ENCODE measurements at places on chromosomes 5 and 9. TPM values are rescaled to one million over a fixed set of nuclear protein-coding genes. Genes with fewer than 3 reads are reported as not detected.

PCDHA3 gene
- 1.1 TPM for total RNA-seq

PLPP7 gene
- total RNA-seq: 0.20 TPM

FOXE1 gene
- 0.07 TPM for total RNA-seq

TTLL11 gene
- total RNA-seq: 6.6 TPM

LURAP1L gene
- total RNA-seq: 13.3 TPM

SELENOP gene
- total RNA-seq: 11.4 TPM

OR13C3 gene
- total RNA-seq: not detected

RALGDS gene
- 41.2 TPM for total RNA-seq

PFN3 gene
- not detected for total RNA-seq

PCDHA6 gene
- total RNA-seq: 2.7 TPM

PPP6C gene
- 41.1 TPM for total RNA-seq

GABBR2 gene
- total RNA-seq: 2.2 TPM

LRRC14B gene
- total RNA-seq: not detected

LCN2 gene
- total RNA-seq: not detected

MYMK gene
- total RNA-seq: not detected

CDO1 gene
- total RNA-seq: 3.9 TPM

SH3TC2 gene
- 2.6 TPM for total RNA-seq

CCDC180 gene
- total RNA-seq: 3.5 TPM

SMIM33 gene
- not detected for total RNA-seq

SLC6A3 gene
- total RNA-seq: 0.07 TPM

Measured in astrocyte (in vitro differentiated cells and primary cell).